Stimulated activated naive CD4-positive, alpha-beta T cell (primary cell): ENCODE measurements at places on chromosomes 6 and 20.
A peak's percentile ranks its signal among the peaks of the same experiment; 100 is the strongest.

- no peak for DNase-seq
These were observed 64.7 kb upstream of the GATA5 start for GRCh38 chr20:62540504-62540903.

DNA sequence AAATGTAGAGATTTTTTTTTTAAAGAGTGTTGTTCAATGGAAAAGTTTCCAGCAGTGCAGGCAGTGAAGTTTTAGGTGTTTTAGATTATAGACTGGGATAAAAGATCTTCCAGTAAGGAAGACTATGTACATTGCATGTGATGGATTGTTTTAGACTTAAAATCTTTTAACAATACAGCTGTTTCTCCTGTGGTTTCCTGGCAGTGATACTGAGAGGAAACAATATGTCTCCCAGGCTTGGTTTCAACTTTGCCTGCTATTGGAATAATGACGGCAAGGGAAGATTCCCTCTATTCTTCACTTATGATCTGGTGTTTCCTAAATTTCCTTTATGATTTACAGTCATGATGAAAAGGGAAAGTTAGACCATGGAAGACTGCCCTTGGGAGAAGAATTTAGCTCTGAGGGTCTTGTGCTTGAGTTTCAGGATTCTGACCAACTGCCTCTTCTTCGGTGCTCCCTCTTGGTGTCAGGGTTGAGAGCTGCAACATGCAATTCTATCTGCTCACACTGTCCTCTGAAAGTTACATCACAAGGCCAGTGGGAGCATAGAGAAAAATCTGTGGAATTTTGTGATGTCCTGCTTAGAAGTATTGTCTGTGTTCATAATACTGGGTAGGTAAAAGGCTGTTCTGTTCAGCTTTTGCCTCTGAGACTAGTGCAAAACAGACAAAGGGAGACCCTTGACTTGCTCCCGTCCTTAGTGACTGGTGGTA, 262.8 kb upstream of the MAN1A1 start:
- DNase-seq: no peak

DNA sequence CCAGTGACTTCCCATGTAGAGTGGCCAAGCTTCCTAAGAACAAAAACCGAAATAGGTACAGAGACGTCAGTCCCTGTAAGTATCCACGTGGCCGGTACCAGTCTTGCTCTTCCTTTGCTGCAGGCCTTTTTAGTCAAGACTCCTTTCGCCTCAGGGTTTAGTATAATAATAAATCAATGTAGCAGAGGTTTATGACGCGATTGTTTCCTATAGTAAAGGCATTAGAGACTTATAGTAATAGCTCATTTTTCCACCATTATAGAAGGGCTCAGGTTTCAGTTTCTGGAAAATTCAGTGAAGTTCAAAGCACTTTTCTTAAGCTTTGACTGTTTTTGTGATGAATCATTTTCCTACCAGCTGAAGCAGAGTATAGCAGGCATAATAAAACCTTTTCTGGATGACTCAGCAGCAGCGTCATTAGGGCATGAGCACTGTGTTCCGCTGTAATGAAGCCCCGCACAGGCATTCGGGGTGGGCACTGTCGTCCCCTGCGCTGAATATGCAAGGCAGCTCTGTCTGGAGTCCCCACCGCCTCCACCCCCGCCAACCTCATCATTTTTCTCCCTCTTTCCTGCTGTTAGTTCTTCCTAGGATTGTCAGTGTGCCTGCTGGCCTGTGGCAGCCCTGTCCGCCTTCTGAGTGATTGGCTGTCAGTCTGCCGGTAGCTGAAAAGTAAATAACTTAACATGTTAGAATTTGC, 51.3 kb downstream of the PTPN1 start:
- DNase-seq: no peak

DNA sequence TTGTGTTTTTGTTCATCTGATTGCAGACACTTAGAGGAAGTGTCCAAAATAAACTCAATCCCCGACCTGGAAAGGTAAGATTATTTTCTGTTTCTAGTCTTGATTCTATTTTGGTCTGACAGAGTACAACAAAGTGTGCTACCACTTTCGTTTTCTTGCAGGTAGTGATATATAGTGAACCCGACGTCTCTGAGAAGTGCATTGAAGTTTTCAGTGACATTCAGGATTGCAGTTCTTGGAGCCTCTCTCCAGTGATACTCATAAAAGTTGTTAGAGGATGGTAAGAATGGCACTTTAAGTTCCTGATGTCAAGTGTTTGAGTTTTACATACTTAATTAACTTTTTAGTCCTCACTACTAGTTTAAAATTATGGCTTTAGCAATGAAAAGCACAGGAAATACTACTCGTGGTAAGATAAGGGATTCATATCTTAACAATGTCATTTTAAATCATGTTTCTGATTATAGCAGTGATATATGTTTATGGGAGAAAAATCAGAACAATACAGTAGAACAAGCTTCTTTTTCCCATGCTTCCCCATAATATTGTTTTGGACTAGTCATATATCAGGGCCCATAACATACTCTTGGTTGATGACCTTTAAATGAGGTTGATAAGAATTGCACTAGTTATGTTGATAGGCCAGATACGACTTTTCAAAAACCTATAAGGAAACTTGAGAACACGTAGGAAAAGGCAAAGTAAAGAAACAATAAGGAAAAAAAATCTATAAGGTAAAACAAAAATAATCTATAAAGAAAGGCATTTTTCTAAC, 104.0 kb downstream of the RTN4IP1 start:
- peak; percentile 52 for DNase-seq

DNA sequence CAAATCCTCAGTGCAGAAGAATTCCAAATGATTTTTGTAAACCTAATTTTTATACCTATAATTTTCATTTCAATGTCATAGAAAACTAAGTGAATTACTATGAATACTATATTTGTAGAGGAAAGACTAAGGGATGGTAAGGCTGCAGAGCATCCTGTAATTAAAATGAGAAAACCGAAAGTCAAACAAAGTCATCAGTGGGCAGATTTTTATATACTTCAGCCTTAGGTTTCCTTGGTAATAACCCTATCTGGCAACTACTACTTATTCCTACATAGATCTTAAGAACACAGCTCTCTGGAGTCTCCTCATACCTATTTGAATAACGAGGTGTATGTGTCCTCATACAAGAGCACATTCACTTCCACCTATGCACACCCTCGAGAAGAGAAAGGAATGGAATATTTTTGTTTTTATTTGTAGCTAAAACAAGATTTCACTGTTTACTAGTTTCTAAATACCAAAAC, 117.9 kb upstream of the SGK1 start:
- DNase-seq: no peak

DNA sequence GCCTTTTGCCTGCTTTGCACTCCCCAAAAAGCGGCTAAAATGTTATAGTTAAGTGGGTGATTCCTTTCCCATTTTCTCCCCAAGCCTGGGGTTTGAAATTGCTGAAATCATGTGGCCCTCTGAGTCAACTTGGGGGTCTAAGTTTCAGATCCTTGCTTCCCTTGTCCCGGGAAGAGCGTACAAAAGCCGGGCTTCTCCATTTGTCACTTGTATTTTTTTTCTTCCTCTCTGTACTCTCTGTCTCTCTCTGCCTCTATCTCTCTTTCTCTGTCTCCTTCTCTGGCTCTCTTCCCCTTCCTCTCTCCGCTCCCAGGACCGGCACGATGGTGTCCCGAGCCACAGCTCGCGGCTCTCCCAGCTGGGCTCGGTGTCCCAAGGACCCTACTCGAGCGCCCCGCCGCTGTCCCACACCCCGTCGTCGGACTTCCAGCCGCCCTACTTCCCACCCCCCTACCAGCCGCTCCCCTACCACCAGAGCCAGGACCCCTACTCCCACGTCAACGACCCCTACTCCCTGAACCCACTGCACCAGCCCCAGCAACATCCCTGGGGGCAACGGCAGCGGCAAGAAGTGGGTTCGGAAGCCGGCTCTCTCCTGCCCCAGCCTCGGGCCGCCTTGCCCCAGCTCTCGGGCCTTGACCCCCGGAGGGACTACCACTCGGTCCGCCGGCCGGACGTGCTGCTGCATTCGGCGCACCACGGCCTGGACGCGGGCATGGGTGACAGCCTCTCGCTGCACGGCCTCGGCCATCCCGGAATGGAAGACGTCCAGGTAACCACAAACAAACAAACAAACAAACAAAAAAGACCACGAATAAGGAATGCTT, 4.6 kb downstream of the TFAP2B start:
- DNase-seq: no peak

DNA sequence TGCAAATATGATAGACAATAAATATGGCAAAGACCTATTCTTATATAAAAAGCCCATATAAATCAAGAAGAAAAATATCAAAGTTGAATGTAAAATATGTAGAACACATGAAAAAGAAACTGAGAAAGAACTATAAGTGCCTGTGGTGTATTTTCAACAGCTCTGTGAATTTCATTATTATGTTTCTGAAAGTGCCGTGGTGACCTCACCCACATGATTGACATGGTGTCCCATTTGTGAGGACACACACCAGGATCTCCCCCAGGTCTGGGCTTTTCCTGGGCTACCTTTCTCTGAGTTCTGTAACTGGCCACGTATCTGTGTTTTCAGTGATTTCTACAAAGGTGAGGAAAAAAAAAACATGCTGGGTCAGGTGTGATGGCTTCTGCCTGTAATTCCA, 86.7 kb downstream of the BMP6 start:
- DNase-seq: no peak

DNA sequence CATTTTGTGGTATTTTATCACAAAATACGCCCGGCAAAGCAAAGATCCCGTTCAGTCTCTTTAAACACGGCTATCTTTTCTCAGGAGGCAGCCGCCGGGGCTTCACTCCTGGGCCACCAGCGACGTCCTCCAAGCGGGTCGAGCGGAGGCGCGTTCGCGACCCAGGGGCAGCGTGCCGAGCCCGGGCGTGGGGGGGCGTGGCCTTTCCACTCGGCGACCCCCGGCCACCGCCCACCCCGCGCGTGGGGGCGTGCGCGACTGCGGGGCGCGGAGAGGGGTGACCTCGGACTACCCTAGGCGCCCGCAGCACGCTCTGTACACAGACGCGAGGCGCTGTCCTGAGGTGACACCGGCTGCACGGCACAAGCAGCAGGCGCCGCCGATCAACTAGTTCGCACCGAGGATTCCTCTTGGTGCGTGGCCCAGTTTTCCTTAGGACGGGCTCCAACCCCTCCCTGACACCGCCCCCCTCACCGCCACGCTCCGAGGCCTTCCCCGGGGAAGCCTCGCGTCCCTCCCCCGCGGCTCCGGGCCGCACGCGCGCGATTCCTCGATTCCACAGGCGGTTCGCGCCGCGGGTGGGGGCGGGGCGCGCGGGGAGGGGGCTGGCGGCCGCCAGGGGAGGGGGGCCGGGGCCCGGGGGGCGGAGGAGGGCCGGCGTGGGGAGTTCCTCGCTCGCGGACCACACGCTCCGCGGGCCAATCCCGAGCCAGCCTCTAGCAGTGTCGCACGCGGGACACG, 1.1 kb upstream of the JARID2 start:
- peak; percentile 77 for DNase-seq

DNA sequence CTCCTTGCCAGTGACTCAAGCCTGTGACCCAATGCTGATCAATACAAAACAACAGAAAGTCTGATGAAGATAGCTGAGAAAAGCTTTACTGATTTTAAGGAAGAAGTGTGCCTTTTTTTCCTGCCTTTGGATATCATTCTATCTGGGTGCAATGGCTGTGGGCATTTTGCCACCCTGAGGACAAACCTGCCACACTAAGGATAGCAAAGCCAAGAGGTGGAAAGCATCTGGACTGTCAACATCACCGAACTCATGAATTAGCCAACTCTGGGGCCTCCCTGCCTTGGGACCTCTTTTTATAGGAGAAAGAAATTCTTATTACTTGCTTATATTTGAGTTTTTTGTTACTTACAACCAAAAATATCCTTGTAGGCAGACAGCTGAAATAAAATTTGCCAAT, 19.9 kb downstream of the RALGAPA2 start:
- DNase-seq: no peak
